ENCODE measurements at places on chromosomes 6 and 20.

DNA sequence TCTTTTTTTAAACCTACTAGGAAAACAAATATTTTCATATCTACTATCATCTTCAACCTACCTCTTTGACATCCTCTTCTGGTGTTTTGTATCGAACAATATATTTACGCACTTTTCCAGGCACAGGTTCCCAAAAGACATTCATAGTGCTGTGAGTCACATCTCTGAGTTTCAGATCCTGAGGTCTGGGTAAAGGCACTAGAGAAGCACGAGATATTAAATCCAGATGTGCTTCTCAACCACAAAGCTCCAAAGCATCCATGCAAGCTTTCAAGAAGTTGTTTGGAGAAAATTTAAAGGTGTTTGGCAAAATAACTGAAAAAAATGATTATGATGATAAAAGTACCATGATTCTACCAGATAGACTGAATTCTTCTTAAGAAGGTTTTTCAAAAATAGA, 62.7 kb downstream of the COL12A1 start:
- DNase-seq: no peak

- DNase-seq: peak; percentile 21
Measured at GRCh38 chr6:152206072-152206818, 398.8 kb downstream of the ESR1 start.

DNA sequence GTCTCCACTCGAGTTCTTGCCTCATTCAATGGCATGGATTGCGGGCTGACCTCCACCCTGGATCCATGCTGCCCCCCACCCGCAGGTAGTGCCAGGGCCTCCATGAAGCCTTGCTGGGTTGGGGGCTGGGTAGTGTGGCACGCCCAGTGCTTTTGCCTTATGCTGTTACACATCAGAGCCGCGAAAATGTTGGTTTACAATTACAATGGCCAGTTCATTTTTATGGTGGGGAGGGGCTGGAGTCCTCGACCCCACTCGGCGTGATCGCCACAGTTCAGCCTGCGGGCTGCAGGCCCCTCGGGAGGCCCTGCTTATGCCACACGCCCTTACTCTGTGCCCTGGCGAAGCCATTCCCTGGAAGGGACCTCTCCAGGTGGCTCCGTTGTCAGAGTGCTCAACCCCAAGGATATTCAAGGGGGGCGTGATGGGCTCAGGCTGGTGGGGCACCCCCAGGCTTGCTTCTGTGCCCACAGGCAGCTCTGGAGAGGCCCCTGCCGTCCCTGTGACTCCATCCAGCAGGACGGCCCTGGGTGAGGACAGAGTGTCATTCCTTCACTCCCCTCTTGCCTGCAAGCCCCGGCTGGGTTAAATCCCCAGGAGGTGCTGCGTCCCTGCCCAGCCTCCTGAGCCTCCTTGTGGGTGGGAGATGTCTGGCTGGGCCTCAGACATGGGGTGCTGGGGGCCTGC, 14.8 kb downstream of the ITPA start:
- DNase-seq: no peak

DNA sequence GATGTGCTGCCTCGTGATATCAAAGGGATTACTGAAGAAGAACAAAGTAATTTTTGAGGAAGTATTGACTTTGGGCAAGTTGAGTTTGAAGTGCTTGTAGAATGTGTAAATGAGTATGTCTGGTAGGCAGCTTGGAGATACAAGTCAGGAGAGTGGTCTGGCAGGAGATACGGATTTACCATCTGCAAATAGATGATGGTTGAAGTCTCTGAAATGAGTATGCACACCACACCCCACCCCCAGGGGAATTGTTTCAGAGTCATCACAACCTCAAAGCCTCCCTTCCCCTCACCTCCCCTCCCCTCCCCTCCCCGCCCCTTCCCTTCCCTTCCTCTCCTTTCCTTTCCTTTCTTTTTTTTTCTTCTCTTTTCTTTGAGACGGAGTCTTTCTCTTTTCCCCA, 16.4 kb upstream of the MCUR1 start:
- no peak for DNase-seq

DNA sequence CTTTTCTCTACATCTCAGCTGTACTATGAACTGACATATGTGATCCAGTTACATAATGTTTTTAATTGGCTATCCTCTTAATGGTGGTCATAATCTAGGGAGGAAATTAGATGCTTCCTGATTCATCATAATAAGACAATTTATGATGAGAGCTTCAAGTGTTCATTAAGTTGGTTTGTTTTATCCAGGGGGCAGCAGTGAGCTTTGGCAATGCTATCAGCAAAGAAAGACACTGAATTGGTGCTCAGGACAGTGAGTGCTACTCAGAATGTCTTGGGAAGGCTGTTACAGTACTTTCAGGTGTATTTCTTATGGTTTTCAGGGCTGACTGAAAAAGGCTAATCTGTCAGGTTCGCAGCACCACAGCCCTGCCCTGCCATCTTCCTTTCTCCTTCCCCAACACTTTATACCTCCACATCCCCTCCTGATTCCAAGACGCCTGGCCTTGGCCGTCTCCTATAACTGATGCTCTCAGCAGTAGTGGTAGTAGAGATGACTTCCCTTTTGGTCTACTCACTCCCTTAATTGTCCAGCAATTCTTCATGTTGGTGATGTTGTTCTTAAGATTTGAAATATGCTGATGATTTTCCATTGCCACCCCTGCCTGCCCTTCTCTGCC, 67.0 kb upstream of the TNFAIP3 start:
- no peak for DNase-seq

- peak; percentile 8 for DNase-seq
Measured at GRCh38 chr6:14228571-14228970, 111.0 kb downstream of the CD83 start.

GRCh38 chr20:12677925-12678324, 330.8 kb upstream of the SPTLC3 start:
- no peak for DNase-seq

DNA sequence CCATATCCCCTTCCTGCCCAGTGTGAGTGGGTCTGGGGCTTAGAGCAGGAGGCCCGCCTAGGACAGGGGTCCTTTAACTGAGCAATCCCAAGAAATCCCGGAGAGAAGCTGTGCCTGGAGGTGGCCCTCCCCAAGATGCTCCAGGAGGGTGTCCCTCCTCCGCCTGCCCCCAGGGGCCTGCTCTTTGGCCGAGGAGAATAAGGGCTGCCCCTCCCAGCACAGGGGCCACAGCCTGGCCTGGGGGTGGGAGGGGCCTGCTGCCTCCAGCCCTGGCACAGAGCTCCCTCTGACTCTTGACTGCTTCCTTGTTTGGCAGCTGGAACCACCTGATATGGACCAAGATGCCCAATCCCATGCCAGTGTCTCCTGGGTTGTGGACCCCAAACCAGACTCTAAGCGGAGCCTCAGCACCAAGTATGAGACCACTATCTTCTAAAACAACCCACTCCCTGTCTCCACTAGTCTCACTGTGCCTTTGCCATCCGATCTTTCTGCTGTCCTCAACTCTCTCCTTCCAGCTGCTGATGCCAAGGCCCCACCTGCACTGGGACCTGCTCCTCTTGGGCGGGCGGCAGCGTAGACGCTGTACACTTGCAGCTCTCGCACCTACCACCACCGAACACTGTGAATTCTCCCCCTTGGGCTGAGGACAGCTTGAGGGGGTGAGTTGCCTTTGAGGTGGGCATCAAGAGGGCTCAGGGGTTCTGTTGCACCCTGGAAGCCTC, 54.3 kb downstream of the TCP11 start:
- DNase-seq: no peak

- no peak for DNase-seq
Measured at GRCh38 chr6:16183187-16183664, 54.3 kb downstream of the MYLIP start.

DNA sequence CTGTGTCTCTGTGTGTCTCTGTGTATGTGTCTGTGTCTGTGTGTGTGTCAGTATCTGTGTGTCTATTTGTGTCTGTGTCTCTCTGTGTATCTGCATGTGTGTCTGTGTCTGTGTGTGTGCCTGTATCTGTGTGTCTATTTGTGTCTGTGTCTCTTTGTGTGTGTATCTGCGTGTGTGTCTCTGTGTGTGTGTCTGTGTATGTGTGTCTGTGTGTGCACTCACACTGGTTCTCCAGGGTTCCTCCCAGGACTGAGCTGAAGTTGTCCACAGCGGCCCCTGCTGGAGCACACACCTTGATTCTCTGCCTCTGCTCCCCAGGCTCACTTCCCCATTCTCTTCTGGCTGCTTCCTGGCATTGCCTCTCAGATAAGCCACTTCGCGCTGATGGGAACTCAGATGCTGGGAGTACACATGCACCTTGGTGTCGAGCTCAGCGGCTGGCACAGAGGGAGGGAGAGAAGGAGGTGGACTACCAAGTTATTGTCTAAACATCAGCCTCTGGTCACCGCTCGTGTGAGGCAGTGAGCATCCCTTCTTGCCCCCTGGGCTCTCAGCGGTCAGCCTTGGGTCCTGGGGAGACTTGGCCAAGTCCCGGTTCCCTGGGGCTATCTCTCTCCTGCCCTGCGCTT, 104.9 kb upstream of the NXT1 start:
- DNase-seq: no peak

DNA sequence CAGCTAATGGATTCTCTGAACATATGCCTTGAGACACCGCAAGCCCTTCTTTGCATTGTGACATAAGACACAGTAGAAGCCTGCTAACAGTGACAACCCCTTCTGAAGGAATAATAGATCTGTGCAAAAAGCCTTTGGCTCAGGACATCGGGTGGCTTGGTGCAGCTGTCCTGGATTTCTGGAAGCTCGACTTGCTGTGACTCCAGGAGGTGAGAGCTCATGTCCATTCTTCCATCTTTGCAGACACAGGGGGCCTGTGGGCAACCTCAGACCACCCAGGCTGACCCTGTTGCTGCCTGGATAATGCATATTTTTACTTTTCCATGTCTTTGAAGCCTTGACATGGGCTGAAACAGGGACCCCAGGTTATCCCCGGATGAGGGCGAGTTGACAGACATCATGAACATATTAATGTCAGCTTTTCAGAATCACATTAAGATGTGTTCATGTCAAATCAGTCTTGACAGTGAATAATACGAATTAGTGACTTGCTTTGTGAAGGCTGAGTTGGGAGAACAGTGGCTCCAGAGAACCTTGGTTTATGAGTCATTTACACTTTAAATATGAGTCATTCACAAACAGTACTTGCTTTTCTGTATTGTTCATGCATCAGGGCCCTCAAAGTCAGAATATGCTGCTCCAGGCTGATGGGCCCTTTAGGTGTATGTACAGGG, 66.8 kb upstream of the IYD start:
- DNase-seq: no peak

GRCh38 chr20:37919389-37920040, 16.6 kb downstream of the VSTM2L start:
- DNase-seq: no peak

GRCh38 chr6:115909923-115910546, 150.7 kb downstream of the FRK start:
- DNase-seq: no peak

GRCh38 chr6:135901774-135902524, 50.4 kb downstream of the PDE7B start:
- no peak for DNase-seq

DNA sequence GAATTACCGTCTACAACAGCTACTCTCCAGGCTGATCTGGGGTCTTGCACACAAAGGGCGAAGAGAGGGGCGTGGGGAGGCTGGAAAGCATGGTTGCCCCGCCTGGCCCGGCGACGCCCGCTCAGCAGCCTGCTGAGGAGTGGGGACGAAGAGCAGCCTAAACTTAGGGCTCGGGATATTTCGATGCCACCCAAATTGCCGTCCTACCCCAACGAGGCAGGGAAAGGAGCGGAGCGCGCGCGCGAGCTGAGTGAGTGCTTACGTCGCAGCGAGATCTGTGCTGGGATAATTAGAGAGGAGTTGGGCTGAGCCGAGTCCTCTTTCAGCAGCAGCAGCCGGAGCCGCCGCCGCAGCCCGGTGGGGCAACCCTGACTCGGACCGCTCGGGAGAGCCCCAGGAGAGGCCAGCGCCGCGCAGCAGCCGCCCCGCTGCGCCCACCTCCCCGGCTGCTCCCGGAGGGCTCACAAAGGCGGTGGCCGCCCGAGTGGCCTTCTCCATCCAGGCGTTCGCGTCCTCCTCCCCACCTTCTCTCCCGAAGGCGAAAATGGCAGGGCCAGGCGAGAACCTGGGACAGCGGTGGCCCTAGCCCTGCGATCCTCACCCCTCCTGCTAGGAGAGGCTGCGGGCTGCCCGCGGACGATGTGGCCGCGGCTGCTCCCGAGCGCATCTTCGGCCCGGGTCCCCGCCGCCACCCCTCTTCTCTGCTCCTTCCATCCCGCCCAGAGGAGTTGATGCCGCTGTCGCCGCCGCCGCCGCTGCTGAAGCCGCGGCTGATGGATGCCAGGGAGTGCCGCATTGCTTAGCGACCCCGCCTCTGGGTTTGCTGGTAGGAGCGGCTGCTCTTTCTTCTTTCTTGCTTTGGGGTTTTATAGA, at the start of gene CLVS2:
Gene CLVS2, plus strand, starts transcription at position 315 of the 873 bp plus-strand sequence. CDS start 1,543 bp downstream, outside the sequence.
- no peak for DNase-seq

DNA sequence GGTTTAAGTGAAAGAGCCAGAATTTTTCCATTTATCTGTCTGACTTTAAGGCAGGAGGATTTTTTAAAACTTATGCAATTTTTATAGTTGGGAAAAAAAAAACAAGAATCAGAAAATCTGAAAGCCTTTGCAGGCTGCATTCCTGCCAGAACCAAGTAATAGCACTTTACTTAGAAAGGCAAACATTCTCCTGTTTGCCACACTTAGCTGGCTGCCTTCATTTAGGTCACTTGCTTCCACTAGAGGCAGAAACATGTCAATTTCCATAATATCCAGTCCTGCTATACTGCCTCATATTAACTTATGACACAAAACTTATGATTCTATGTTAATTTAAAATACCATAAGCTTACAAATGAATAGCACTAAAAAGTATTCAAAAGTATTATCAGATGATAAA, 425.8 kb downstream of the FRK start:
- DNase-seq: no peak

DNA sequence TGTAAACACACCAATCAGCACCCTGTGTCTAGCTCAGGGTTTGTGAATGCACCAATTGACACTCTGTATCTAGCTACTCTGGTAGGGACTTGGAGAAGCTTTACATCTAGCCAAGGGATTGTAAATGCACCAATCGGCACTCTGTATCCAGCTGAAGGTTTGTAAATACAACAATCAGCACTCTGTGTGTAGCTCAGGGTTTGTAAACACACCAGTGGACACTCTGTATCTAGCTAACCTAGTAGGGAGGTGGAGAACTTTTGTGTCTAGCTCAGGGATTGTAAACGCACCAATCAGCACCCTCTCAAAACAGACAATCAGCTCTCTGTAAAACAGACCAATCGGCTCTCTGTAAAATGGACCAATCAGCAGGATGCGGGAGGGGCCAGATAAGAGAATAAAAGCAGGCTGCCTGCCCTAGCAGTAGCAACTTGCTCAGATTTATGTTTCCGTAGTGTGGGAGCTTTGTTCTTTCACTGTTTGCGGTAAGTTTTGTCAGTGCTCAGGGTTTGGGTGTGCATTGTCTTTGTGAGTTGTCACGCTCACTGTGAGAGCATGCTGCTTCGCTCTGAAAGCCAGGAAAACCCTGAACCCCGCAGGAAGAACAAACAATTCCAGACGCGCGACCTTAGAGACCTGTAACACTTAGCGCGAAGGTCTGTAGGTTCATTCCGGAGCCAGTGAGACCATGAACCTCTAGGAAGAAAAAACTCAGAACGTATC, 37.0 kb downstream of the RIOK1 start:
- no peak for DNase-seq

DNA sequence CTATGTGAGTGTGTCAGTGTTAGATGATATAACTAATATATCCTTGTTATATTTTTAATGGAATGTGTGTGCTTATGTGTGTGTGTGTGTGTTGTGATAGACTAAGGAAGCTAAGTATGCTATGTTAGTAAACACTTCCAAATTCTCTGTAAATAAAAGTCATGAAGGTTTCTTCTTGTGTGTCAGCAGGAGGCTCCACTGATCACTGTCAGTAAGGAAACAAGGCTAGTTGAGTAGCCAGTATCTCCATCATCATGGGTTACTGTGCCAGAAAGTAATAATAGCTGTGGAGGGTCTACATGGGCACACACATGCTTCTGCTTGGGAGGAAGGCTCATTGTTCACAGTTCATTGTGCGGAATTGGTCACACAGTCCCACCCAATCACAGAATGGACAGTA, 302.8 kb upstream of the RNF217 start:
- DNase-seq: no peak

Data from stimulated activated CD8-positive, alpha-beta memory T cell treated with anti-CD3 and anti-CD28 coated beads, Interleukin-4, amount 100 ng/mL, for 24 hours (primary cell).